MCF 10A (cell line): ENCODE measurements at places on chromosomes 2 and 18.

- H3K27me3 ChIP-seq = no peaks in the 10 kb centered on the region
- no peak for DNase-seq
- H3K4me3 ChIP-seq = no peak overlapping the region
Measured at GRCh38 chr2:128444816-128445522, 126.3 kb upstream of the HS6ST1 start.

GRCh38 chr2:133596701-133597393 is 28.6 kb upstream of the NCKAP5 start:
- no peaks in the 10 kb centered on the region for H3K27me3 ChIP-seq
- no peaks in the 10 kb centered on the region for H3K36me3 ChIP-seq
- no peak for DNase-seq
- no peaks in the 10 kb centered on the region for H3K4me1 ChIP-seq

DNA sequence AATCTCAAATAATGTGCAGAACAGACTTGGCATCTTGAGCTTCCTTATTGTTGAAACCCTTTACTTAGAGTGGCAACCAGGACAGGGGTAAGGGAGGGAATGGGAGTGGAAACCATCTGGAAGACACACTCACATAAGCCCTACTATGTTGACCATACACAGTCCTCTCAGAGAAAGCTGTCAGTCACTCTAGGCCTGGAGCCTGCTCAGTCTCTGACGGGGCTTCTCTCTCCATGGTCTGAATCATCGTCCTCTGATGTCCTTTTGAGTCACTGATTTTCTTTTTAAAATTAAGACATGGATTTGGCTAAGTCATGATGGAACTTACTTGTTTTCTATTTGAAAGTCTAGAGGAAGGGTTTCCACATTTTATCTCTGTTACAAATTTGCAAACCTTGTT is 74.0 kb downstream of the MYO1B start:
- peaks cover 56% of the 10 kb centered on the region for H3K4me1 ChIP-seq
- H3K36me3 ChIP-seq = peaks cover 6% of the 10 kb centered on the region
- H3K27ac ChIP-seq = peak overlapping the region; percentile 79
- no peaks in the 10 kb centered on the region for H3K27me3 ChIP-seq
- no peak overlapping the region for H3K4me3 ChIP-seq

DNA sequence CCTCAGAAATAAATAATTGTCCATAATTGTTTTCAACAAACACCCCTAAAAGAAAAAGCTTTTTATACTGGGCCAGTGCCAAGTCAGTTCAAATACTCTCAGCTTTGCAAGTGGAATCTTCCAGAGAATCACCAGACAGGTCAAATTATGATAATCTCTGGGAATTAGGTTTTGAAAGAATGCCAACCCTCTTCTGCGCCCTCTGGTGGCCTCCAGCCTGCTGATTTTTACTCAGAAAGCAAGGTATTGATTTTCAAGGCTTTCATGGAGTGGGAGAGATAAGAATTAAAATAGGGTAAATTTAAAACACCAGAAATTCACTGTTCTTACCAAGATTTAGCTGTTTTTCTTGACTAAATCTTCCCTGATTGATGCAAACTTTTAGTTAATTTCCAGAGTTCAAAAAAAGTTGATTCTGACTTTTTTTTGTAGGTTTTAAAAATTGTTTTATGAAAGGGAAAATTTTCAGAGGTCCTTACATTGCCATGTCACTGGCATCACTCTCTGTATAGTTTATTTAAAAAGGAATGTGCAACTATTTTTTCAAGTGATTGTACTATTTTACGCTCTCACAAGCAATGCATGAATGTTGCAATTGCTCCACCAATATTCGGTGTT is 282.9 kb upstream of the TNP1 start:
- H3K36me3 ChIP-seq = no peaks in the 10 kb centered on the region
- DNase-seq = peak; percentile 55
- no peak overlapping the region for H3K27ac ChIP-seq
- H3K4me3 ChIP-seq = no peak overlapping the region

GRCh38 chr2:172440795-172441194 is 13.4 kb downstream of the ITGA6 start:
- H3K4me1 ChIP-seq = peaks cover 50% of the 10 kb centered on the region
- no peaks in the 10 kb centered on the region for H3K27me3 ChIP-seq
- peak overlapping the region; percentile 98 for H3K27ac ChIP-seq
- DNase-seq = no peak
- H3K36me3 ChIP-seq = peaks cover 16% of the 10 kb centered on the region

GRCh38 chr2:44674473-44675284 is 266.8 kb upstream of the SIX3 start:
- no peaks in the 10 kb centered on the region for H3K36me3 ChIP-seq
- H3K27me3 ChIP-seq = no peaks in the 10 kb centered on the region
- no peak for DNase-seq
- no peak overlapping the region for H3K27ac ChIP-seq
- H3K4me1 ChIP-seq = no peaks in the 10 kb centered on the region

DNA sequence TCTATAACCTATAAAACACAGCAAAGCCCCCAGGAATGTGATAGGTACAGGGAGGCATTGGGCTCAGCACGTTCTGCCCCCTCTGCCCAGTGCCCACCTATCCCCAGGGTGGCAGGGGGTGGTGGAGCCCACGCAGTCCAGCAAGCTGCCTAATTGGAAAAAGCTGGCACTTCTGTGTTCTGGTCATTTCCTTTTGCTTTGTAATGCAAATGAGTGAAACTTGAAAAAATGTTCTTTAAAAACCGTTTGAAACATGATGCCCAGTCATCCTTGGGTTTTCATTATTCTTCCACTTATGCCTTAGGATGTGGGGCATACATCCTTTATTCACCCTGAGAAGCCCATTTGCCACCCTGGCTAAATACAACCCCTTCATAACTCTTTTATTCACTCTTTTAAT is 89.9 kb upstream of the LTBP1 start:
- H3K36me3 ChIP-seq = no peaks in the 10 kb centered on the region
- no peak for DNase-seq
- no peak overlapping the region for H3K4me3 ChIP-seq
- no peaks in the 10 kb centered on the region for H3K27me3 ChIP-seq
- H3K27ac ChIP-seq = no peak overlapping the region
- H3K4me1 ChIP-seq = no peaks in the 10 kb centered on the region

GRCh38 chr2:200587007-200587616 is 1.3 kb downstream of the AOX1 start:
- no peak for DNase-seq
- H3K27ac ChIP-seq = no peak overlapping the region
- H3K4me3 ChIP-seq = no peak overlapping the region
- H3K36me3 ChIP-seq = peaks cover 7% of the 10 kb centered on the region
